NCI-H774 (cell line): ENCODE measurements at places on chromosomes 5 and 9.

- no peak for DNase-seq
Observed at GRCh38 chr5:38455796-38456330, 100.6 kb downstream of the LIFR start.

- DNase-seq, result no peak
Observed at GRCh38 chr5:132429463-132430440, 60.2 kb downstream of the SLC22A5 start.

- DNase-seq, result no peak
Observed at GRCh38 chr9:126852086-126852688, 8.3 kb upstream of the ZBTB34 start.

GRCh38 chr5:172741206-172741582 is 29.8 kb downstream of the DUSP1 start:
- no peak for DNase-seq

DNA sequence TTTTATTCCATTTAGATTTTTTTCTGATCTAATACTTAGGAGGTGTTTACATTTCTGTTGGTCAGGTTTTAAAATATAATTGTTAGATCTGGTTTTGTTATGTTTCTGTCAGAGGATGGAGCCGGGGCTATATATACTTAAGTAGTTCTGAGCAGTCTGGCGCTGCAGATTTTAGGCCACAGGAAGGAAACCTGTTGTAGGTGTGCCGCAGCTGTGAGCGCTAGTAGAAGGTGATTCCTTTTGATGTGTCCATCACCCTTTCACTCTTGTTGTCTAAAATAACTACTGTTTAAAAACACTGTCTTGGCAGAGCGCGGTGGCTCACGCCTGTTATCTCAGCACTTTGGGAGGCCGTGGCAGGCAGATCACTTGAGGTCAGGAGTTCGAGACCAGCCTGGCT is 17.0 kb downstream of the ZBTB34 start:
- DNase-seq, result no peak

DNA sequence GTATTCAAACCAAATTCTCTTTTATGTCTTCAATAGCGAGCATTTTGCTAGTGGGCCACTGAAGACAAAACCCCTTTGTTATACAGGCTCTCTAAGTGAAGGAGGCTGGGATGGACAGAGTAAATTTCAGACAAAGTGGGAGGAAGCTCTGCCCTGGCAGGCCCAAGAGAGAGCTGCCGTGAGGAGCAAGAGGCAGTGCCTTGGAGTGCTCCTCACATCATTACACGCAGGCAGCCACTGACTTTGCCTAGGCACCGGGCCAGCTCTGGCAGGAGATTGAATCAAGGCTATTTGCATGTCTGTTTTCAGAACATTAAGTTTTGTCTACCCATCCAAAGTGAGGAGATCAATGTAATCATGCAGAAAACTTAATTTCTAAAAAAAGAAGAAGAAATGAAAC is 167.7 kb downstream of the CCDC192 start:
- DNase-seq, result no peak
